NCI-H226 (cell line): ENCODE measurements at places on chromosomes 5 and 9.
A peak's percentile ranks its signal among the peaks of the same experiment; 100 is the strongest.

DNA sequence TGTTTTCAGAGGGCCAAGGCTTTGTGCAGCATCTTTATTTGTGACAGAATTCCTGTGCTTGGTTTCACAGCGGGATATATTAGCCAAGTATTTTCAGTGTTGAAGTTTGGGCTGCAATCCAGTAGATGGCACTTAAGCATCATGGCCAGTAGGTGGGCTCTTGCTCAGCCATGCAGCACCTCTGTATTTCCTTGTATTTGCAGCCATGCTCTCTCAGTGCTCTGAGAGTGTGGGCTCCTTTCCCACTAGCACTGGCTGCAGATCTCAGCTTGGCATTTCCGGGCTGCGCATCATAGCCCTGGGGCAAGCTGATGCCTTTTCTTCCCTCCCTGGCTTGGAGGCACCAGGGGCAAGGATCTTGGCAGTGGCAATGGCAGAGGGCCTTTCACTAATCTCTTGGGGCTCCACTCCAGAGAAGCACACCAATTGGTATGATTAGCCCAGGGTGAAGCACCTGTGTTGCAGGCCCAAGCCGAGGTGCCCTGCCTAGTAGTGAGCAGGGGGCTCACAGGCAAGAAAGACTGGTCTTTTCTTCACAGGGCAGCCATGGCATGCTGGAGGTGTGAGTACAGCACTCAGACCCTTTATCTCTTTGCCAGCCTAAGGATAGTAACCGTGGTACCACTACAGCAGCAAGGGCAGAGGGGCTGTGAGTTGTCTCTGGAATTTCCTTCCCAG is 48.3 kb downstream of the SLCO6A1 start:
- peak; percentile 16 for DNase-seq

DNA sequence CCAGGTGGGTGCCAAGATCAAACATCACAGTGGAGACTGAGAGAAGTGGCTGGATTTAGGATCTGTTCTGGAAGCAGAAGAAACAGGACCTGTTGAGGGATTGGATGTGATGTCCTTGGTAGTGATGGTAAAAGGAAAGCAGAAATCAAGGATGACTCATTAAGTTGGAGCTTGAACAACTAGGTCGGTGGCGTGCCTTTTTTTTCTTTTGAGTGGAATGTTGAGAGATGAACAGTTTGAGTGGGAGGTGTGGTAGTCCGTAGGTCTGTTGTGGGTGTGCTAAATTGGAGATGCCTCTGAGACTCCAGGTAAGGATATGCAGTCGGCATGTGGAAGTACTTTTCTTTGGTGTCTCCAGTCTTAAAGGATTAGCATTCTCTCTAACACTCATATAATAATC is 92.1 kb upstream of the IL12B start:
- DNase-seq = peak; percentile 57

GRCh38 chr5:173317091-173317730 is 11.0 kb downstream of the STC2 start:
- no peak for DNase-seq

DNA sequence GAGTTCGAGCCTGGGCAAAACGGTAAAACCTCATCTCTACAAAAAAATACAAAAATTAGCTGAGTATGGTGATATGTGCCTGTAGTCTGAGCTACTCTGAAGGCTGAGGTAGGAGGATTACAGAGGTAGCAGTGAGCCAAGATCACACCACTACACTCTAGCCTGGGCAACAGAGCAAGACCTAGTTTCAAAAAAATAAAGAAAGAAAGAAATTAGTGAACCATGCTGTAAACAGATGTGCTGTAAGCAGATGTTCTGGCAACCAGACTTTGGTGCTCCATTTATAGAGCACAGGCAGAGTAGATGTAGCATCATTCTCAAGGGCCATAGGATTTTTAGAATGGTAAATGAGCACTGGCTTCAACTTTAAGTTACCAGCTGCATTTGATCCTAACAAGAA is 115.4 kb downstream of the ST8SIA4 start:
- no peak for DNase-seq

DNA sequence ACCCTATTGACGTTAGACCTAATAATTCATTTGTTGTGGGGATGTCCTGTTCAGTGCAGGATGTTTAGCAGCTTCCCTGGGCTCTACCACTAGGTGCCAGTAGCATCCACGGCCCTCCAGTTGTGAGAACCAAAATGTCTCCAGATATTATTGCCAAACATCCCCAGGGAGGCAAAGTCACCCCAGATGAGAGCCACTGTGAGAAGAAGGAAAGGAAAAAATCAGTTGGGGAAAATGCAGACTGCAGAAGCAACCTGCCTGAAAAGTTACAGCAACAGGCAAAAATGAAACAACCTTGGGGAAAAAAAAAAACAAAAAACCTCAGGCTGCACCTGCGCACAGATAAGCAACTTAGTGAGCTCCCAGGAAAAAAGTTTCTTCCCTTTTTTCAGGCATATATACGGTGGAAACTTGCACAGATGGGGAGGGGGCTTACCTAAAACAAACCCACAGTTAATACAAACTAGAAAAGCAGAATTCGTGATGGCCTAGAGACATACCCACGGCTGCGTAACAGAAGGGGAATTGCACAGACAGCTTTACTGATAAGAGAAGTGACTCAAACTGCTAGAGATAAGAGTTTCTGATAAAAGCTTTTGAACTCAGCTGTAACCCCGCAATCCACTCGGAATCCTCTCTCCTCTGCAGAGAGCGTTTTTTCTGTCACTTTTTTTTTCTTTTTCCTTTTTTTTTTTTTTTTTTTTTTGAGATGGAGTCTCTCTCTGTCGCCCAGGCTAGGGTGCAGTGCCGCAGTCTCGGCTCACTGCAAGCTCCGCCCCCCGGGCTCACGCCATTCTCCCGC is 29.8 kb upstream of the FBP1 start:
- DNase-seq = peak; percentile 84

- no peak for DNase-seq
Observed at GRCh38 chr5:1759378-1759970, 40.2 kb downstream of the MRPL36 start.

DNA sequence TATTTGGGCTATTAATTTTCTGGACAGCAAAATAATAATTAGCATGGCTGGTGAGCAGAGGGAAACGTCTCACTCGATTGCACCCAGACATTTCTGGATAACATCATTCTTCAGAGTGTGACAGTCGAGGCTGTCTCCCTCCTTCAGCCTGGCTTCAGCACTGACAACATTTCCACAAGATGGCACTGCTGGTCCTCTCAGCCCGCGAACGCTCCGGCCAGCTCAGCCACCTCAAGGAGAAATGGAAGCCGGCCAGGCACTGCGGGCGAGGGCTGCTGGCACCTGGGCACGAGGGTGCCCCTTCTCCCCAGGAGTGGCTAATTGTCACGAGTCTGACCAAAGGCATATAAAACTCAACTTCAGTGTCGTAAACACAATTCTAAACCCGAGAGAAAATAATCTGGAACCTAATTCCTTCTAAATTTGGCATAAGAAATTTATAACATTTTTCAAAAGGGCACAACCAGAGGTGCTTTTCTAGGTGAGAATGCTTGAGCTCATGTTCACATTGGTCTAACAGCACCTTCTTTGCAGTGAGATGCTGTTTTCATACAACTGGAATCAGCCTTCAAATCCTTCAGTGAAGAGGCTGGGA is 65.9 kb downstream of the DAP start:
- DNase-seq = peak; percentile 49

GRCh38 chr5:8953911-8954438 is 591.9 kb downstream of the SEMA5A start:
- no peak for DNase-seq

DNA sequence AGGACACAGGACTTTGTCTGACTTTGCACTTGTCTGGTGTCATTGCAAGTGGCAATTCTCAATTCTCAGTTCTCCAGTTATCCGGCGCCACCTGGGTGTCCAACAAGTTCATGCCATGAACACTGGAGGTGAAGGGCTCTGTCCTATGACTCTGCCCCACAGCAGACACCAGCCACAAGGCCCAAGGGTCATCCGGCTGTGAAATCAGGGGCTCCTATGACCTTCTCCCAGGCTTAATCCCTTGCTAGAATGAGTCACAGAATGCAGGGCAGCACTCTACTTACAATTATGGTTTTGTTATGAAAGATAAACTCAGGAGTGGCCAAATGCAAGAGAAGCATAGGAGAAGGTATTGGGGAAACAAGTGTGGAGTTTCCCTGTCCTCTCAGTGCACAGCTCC is 392.0 kb downstream of the GADD45G start:
- no peak for DNase-seq

DNA sequence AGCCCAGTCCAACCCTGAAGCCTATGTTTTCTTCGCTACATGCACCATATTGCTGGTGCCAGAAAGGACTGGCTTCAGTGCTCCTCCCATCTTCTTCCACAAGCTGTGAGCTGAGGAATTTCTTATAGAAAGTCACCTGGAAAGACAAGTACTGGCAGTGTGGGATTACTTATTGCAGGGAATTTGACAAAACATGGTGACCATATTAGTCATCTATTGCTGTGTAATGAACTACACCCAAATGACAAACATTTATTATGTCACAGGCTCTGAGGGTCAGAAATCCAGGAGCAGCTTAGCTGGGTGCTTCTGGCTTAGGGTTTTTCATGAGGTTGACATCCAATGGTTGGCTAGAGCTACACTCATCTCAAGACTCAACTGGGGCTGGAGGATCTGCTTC is 75.5 kb downstream of the ENTREP1 start:
- no peak for DNase-seq

DNA sequence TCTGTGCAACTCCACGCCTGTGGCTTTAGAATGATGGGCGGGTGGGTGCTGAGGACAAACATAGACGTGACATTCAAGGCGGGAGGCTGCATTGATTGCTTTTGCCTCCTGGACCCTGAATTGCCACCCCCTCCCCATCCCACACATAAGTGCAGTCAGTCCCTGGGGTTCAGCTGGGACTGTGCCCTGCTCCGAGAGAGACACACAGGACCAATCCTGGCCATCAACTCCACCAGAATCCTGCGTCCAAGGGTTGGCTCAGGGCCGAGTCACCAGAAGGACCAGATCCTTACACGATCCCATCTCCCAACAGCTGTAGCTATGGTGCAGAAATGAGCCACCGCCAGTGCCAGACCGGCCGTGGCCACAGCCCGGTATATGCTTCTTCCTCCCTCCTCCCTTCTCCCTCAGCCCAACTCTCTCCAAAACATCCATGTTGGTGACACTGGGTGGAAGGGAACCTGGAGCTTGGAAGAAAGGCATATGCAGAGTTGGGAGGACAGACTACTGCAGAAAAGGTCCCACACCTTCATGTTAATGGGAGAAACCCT is 27.4 kb downstream of the IRX2 start:
- no peak for DNase-seq

DNA sequence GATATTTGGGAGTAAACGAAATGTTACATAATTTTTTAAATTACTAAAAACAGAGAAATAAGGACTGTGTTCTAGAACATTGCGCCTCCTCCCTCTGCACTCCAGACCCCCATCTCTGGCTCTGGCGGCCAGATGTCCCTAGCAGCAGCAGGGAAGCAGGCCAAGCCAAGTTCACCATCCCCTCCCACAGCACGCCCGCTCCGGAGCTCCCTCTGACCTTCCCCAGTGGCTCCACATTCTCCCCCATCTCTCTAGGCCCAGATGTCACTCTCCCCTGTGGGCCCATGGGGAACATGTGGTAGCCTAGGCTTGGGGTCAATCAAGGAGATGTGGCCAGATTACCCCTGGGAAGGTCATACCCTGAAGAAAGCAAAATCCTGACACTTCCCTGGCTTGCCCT is 6.3 kb upstream of the WNK2 start:
- DNase-seq = no peak

GRCh38 chr5:167822241-167822640 is 469.2 kb upstream of the WWC1 start:
- no peak for DNase-seq

GRCh38 chr5:171647904-171648260 is 137.7 kb upstream of the SMIM23 start:
- no peak for DNase-seq
